ENCODE measurements at places on chromosomes 4 and X.

DNA sequence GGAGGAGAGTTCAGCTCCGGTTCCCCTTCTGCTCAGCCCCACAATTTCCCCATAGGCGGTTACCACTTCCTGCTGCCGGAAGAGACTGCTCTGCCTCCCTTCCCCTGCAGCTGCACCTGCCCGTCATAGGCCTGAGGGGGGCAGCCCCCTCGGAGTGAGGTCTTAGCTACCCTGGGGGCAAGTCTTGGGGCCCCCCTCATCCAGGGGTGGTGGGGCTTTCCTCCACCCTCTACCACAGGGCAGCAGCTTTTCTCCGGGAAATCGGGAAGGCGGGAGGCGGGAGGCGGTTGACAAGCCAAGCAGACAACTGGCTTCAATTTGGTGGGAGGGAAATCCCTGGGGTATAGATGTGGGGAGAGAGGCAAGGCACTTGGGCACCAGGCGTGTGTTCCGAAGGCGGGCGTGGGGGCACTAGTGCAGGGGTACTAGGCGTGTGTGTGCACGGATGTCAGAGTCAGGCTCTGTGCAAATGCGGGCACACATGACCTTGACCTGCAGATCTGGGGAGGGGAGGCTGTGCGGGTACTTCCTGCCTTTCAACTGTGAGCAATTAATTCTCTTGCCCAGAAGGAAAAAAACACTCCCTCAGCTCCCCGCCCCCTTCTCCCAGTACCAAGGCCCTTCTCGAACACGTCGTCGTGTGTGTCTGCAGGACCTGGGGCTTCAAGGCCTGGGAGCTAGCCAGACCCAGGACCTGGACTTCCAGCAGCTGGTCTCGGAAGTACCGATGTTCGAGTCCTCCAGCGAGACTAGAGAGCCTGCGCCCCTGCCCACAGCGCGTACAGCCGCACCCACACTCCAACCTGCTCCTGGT lies 1.0 kb upstream of the ARHGAP4 start:
- peak; percentile 99 for DNase-seq

DNA sequence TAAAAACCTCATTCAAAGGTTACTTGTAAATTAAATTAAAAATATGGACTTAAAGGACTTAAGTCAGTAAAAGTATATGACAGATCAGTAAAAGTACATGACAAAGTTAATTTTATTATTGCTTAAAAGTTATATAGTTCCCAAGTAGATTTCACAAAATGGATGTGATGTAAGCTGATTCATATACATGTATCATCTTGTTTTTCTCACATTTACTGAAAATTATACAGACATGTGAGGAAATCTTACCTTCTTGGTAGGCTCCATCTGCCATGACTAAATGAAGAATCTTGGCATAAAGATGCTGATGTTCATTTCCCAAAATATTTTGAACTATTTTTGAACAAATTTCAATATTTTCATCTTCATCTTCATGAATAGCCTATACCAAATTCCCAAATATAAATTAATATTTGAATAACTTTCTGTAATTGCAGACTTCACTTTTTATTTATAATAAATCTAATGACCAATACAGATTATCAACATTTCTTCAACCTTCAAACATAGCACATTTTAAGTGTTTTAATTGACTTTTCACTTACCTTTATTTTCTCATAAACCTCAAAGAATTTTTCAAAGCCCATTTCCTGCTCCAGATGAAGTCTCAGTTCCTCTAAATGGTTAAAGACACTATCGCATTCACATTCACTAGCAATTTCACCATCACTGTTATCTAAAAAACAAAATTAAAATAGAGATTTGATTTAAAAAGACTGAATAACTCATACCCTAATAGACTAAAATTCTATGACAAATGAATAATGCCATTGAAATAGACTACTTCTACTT lies 129.4 kb upstream of the SH3RF1 start:
- no peak for DNase-seq

- DNase-seq = no peak
Observed at GRCh38 chrX:146189371-146189770, 371.7 kb downstream of the SLITRK2 start.

DNA sequence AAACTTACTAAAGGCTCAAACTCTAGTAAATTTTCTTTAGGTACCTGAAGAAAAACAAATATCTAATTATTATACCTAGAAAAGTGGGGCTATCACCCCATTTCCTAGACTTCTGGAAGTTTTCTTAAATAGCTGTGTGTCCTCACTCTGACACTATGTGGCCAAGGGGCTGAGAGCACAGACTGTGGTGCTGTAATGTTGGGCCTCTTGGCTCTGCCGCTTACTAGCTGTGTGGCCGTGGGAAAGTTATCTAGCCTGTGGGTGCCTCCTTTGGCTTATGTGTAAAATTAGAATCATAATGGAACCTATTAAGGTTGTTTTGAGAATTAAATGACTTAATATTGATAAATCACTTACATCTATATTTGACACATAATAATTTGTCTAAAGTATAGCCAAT lies 114.4 kb downstream of the SNCA start:
- no peak for DNase-seq

- no peak for DNase-seq
Observed at GRCh38 chrX:872090-872489, 241.5 kb downstream of the SHOX start.

DNA sequence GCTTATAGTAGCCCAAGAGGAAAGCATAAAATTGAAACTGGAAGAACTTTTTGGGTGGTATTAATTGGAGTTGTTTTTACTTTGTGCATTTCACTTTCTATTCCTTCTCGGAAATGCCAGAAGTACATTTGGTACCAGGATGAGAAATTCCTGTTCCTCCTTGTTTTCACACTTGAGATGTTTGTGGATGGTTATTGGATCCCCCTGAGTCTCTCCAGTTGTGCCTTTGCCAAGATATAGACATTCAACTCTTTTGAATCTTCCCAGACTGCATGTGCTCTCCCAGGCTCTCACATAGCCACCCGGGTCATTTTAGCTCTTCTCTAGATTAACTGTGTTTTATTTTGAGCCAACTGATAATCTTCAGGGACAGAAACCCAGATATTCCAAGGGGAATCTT lies 120.5 kb downstream of the AFF1 start:
- no peak for DNase-seq

DNA sequence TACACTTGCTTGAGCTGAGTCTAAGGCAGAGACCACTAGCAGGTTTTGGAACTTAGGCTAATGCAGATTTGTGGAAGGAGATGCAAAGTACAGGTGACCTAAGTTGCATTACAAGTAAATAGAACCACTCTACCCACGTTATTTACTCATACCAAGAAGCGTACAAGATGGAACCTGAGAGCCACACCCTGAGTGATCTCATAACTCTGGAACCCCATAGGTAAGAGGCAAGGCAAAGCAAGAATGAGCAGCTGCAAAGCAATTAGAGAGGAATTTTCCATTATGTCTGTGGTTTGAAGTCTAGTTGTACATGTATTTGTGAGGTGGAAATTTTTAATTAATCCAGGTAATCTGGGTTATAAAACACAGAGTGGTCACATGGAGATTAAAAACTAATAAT lies 55.4 kb downstream of the CC2D2A start:
- DNase-seq = no peak
